Stimulated activated CD8-positive, alpha-beta memory T cell treated with anti-CD3 and anti-CD28 coated beads, Interleukin-4, amount 100 ng/mL, for 48 hours (primary cell): ENCODE measurements at places on chromosomes 2 and 18.

DNA sequence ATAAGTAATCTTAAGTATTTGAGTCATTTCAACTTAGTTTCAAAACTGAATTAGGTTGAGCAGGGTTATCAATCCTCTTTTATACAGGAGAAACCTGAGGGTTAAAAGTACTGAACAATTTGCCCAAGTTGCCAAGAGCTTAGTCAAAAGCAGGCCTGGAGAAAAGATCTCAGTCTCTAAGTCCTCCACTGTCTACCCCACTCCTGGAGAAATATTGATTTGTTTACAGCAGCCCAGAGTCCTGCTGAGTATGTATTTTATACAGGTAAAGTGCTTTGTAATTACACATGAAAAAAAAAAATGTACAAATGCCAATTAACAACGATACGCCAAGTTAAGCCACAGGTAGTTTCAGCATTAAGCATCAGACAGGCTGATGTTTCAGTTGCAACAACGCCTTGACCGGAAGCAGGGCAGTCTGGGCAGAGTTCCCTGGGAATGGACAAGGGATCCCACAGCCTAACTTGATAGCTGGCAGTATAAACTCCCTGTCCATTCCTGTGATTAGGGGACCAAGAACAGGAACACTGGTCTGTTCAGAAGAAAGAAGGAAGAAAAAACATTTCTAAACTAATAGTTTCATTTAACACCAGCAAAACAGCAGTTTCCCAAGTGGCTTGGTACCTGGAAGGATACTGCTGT is 132.9 kb downstream of the MYO5B start:
- DNase-seq: no peak

DNA sequence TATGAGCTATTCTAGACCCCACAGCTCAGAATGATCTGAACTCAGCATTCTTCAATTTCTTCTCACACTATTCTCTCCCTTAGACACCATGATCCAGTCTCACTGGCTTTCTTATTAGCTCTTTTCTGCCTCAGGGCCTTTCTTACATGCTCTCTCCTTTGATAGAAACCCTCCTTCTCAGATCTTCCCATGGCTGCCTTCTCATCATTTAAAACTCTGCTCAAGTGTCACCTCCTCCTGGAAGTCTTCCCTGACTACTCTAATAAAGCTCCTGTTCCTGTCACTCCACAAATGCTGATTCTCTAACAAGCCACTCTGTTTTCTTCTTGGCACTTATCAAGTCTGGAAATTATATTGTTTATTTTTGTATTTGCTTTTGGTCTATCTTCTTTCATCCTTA is 131.1 kb downstream of the HNMT start:
- no peak for DNase-seq

DNA sequence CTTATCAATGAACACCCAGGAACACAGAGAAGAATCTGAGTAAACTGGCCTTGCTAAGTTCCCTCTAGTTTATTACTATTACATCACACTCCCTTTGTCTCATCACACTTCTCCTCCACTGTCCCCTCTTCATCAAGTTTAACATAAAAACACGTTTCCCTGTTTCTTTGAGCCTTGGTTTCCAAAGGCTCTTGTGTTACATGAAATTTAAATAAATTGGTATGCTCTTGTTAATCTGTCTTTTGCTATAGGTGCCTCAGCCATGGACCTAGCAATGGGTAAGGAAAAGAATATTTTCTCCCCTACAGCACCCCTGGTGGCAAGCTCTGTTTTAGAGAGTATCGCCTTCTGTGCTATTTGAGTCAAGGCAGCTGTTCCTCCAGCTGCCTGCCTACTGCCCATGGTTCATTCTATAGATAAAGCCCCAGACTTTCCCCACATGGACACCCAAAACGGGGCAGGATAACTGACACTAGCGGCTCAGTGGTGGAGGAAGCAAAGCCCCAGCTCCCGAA is 31.8 kb downstream of the TGIF1 start:
- peak; percentile 34 for DNase-seq

DNA sequence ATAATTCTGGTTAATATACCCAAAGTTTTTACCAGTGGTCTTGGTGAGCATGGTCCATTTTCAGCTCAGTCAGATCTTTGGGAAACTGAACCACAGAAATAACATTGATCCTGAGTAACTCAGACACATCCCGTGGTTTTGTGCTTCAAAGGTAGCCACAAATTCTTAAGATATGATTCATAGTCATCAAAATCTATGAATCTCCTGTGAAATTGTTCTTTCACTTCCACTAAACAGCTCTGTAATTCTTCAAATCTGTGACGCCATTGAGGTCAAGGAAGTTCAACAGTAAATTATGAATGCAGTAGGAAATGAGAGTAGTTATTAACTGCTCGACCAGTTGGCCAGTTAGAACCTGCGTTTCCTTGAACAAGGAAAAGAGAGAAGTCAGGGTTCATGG is 147.3 kb downstream of the IRS1 start:
- no peak for DNase-seq

DNA sequence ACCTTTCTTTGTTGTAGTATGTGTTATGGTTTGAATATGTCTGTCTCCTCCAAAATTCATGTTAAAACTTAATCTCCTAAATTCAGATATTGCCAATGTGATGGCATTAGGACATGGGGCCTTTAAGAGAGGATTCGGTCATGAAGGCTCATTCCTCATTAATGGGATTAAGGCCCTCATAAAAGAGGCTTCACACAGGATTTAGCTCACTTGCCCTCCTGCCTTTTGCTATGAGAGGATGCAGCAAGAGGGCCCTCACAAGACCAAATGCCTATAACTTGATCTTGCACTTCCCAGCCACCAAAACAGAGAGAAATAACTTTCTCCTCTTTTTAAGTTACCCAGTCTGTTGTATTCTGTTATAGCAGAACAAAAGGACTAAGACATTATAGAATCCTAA is 19.7 kb downstream of the ZBTB14 start:
- DNase-seq: no peak

DNA sequence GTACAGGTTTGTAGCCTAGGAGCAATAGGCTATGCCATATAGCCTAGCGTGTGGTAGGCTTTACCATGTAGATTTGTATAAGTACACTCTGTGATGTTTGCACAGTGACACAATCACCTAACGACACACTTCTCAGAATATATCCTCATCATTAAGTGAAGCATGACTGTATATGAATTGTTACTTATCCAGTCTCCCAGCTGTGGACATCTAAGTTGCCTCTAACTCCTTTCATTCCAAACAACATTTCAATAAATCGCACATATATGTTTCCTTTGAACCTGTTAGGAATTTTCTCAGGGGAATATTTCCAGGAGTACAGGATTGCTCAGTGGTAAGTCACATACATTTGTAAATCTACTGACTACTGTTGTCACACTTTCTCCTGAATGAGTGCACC is 90.0 kb downstream of the ARHGAP15 start:
- DNase-seq: no peak
